ENCODE measurements at places on chromosomes 3 and 15.
A peak's percentile ranks its signal among the peaks of the same experiment; 100 is the strongest.

GRCh38 chr15:49826640-49827234, 205.9 kb downstream of the DTWD1 start:
- no peak for DNase-seq

DNA sequence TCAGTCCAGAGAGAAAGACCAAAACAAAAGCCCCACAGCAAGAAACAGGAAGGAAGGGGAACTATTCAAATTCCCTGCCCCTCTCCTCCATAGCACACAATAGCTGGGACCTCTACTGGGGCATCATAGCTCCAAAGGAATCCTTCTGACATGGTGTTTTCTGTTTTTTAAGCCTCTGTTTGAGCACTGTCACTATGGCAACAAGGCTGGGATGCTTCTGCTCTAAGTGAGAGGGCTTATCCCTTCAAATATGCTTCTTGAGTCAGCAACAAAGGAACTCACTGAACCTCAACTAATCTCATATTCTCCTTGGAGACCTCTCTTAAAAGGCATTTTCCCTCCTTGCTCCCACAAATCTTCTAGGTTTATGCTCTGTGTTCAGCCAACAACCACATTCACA, 40.5 kb downstream of the MYLK start:
- no peak for DNase-seq

- no peak for DNase-seq
These were observed 20.3 kb upstream of the CCNL1 start for GRCh38 chr3:157180262-157180661.

- DNase-seq, result no peak
These were observed 2.1 kb upstream of the AMOTL2 start for GRCh38 chr3:134376385-134376765.

GRCh38 chr3:43692971-43693370, 2.2 kb downstream of the ABHD5 start:
- DNase-seq, result no peak

DNA sequence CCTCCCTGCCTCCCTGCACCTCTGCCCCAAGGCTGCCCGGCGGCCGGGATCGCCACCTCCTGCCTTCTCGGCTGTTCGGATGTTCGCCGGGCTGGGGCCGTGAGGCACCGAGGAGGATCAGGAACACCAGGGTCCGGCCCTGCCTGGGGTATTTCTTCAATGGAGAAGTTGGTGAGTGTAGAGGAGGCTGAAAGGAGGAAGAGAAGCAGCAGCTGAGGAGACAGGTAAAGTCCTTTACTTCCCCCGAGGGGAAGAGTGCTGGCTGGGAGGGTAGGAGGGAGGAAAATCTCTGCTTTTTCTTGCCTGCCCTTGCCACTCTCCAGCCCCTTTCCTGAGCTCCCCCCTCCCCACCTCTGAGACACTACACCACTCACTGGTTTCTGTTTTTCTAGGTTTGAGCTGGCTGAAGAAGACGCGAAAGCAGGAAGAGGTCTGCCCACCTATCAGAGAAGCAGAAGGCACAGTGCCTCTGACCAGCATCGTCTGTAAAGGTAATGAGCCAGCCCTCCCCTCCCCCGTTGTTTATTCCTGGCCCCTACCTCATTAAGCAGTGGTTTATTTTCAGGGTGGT, 519 bp downstream of the ASB7 start:
- no peak for DNase-seq

DNA sequence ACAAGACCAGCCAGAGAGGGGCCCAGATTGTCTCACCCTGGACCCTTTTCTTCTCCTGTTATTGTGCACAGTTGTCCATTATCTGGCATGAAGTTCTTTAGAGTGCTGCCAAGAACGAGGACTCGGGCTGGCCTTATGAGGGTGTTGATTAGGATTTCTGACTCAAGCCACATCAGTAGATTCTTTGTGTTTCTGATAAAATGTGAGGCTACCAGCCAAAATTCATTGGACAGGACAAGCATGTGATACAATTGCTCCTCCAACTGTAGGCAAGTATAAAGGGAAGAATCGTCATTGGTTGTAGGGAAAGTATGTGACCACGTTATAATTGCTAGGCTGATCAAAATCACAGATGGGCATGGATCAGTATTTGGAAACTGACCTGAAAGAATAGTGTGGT, 99.2 kb upstream of the TMC3 start:
- DNase-seq, result no peak

GRCh38 chr15:32636410-32636809, 5.1 kb upstream of the SCG5 start:
- no peak for DNase-seq

DNA sequence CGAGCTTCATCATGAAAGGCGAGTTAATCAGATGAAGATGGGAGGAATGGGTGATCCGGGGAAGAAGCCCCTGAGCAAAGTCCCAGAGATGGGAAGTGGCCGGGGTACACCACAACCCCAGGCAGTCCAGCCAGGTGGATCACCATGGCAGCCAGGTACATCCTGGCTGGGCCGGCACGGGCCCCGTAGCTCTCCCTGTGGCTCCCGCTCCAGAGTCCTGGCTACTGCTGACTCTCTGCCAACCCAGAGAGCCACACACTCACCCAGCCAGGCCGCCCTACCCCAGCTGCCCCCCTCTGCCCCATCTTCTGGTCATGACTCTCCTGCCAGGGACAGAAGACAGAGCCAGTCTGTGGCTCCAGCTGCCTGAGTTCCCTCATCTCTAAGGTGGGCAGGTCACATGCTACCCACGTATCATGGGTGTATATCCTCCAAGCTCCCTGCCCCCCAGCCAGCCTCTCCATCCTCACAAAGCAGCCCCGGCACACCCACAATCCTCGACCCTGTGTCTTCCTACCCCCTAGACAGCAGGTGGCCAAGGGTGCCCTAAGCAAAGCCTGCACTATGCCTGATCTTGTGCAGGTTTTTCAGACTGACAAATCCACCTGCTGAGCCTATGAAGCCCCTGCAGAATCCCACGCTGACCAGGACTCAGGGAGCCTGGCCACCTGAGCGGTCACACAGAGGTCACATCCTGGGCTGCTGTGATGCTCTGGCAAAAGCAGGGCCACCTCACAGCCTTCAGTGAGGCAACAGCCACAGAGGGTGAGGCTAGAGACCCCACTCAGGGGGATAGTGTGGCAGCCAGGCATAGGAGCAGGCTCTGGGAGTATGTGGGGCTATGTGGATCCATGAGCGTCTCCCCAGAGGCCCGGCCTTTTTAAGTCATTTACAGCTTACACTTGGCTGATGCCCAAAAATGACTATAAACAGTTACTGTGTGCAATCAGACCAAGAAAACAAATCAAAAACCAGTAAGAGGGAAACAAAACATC, 13.2 kb downstream of the XXYLT1 start:
- DNase-seq, result no peak

- DNase-seq, result no peak
These were observed 230.2 kb upstream of the IGF1R start for GRCh38 chr15:98418122-98418521.

GRCh38 chr15:98755138-98755537, 106.8 kb downstream of the IGF1R start:
- DNase-seq, result no peak

DNA sequence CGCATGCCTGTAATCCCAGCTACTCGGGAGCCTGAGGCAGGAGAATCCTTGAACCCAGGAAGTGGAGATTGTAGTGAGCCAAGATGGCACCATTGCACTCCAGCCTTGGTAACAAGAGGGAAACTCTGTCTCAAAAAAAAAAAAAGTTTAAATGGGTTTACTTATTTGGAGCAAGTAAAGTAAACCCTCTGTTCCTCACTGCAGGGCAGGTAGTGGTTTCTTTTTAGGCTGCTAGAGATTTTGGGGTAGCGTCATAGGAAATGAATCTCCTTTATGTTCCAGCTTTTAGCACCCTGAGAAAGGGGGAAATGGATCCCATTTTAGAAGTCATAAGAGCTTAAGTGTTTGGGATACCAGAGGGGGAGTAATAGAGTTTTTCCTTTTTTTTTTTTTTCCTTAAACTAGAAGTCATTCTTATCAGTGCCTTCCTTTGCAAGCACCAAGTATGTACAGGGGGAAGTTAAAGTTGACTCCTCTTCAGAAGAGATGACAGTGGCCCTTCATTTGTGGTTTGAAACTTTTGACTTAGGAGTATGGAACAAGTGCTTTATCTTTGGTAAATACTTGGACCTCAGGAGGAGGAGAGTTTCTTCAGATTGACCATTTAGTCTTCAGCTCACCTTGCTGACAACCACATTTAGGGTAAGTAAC, 8.0 kb downstream of the PXK start:
- DNase-seq, result no peak

- peak; percentile 80 for DNase-seq
These were observed 17.2 kb downstream of the MYL3 start for GRCh38 chr3:46845860-46846623.

DNA sequence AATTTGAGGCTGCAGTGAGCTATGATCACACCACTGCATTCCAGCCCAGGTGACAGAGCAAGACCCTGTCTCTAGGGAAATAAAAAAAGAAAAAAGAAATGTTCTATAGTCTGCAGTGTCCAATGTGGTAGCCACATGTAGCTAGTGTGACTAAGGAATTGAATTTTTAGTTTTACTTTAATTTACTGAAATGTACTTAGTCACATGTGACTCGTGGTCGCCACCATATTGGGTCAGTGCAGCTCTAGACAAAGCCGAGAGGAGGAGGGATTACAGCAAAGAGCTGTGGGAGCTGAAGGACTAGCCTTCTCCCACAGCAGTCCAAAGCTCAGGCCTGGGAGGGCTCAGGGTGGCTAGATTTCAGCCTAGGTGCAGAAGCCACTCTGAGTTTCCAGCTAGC, 65.9 kb upstream of the NTRK3 start:
- DNase-seq, result no peak

GRCh38 chr3:155745795-155746550, 1.1 kb upstream of the PLCH1 start:
- no peak for DNase-seq

DNA sequence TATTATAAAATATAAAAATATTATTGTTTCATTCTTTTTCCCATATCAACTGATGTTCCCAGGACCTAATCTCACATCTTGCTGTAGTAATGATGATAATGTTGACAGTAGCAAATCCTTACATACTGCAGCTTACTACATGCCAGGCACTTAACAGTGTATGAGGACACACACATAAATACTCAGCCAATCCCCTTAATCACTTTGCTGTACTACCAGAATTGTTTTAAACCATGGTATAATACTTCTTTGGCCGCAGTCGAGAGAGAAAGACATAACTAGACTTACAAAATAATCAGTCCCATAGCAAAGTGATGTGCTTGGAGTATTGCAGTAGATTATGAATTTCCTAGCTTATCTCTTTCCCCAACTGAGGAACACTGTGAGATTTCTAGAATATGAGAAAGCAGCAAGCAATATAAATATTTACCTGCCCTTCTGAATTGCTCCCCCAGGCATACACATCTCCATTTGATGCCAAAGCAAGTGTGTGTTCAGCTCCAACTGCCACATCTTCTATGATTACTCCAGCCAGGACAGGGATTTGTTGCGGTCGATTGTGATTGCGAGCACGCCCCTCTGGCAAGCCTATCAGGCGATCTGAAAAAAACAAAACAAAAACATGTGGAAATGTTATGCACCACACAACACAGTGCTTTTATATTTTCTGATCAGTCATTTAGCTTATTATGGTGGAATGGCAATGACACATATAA, 33.0 kb downstream of the FBXL22 start:
- no peak for DNase-seq

DNA sequence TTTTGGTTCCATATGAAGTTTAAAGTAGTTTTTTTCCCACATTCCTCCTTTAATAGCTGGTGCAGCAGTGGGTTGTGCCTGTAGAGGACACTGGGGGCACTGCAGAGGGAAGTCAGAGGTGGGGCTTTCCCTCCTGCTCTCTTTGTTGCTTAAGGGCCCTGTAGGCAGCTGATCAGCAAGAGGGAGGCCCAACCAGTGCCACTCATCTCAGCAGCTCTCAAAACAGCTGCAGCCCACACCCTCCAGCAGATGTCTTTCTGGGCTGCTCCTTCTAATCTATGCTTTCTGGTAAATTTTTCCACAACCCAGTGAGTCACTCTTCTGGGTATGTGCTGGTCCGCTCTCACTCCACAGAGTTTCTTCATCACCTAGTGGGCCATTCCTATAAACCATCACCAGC, 263.8 kb downstream of the FEZF2 start:
- DNase-seq, result no peak

Measured in frontal cortex (tissue), 4 donors.